ENCODE measurements at places on chromosomes 16 and 17. TPM values are rescaled to one million over a fixed set of nuclear protein-coding genes. Genes with fewer than 3 reads are reported as not detected.

PRSS21 gene
- not detected for total RNA-seq

ABCA6 gene
- total RNA-seq: under 0.01 TPM

HNF1B gene
- not detected for total RNA-seq

LAT gene
- total RNA-seq: not detected

CIBAR2 gene
- 0.18 TPM for total RNA-seq

SDR42E2 gene
- not detected for total RNA-seq

MPV17L gene
- total RNA-seq: not detected

RDM1 gene
- not detected for total RNA-seq

ARL17B gene
- 4.8 TPM for total RNA-seq

UBE2O gene
- 17.6 TPM for total RNA-seq

EVI2A gene
- total RNA-seq: 0.90 TPM

GRCh38 chr17:62626719-62627218 is 701 bp upstream of the MRC2 start:
- peak; percentile 90 for DNase-seq

DNA sequence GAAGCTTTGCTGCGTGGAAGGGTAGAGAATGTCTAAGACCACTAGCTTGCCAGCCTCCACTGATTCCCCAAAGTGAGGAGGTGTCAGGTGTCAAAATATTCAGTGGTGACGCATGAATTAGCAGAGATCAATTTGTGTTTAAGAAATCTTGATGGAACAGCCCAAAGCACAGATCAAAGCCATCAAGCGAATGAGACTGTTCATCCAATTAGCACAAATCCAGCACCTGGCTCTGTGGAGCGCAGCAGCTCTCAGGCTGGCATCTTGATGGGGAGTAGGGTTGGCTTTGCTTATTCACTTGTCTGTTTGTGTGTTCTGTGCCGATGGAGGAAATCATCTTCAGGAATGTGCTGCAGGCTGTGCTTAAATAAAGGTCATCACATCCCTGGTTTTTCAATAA is 456.8 kb upstream of the CCL2 start:
- DNase-seq: no peak

DNA sequence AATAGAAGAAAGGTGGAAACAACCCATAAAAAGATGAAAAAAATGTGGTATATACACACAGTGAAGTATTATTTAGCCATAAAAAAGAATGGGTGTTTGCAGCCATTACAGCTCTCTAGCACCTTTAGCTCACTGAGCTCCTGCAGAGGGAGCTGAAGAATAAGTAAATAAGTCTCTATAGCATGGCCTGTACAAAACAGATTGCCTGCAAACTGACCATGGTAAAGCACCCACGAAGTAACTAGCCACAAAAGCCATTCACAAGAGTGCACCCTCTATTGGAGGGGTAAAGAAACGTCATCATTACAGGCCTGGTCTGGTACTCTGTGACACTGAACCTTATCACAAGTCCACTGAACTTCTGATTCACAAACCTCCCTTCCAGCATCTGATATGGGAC is 76.3 kb downstream of the USP32 start:
- DNase-seq: no peak

GRCh38 chr17:82016875-82017459 is 5.7 kb downstream of the CENPX start:
- no peak for DNase-seq

- no peak for DNase-seq
Measured at GRCh38 chr17:59811209-59811608, 81.5 kb downstream of the TUBD1 start.

DNA sequence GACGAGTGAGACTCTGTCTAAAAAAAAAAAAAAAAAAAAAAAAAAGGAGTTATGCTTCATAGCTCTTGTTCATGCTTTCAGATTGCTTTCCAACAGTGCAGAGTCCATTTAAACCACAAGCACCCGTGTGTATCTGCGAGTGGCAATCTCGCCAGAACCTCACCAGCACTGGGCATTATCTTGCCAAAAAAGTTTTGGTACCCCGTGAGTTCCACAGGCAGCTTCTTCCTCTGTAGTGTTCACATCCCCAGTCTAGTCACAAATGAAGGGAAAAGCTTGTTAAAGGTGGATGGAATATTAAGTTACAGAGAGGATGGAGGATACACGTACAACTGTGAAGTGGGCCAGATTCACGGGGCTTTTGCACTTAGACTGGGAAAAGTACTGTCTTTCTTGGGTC is 33.5 kb downstream of the WSB1 start:
- no peak for DNase-seq

GRCh38 chr16:4613636-4614570 is 785 bp downstream of the UBALD1 start:
- DNase-seq: peak; percentile 48

GRCh38 chr16:46897471-46897870 is 13.3 kb downstream of the GPT2 start:
- DNase-seq: no peak

GRCh38 chr17:64497565-64498035 is 746 bp upstream of the POLG2 start:
- DNase-seq: no peak

DNA sequence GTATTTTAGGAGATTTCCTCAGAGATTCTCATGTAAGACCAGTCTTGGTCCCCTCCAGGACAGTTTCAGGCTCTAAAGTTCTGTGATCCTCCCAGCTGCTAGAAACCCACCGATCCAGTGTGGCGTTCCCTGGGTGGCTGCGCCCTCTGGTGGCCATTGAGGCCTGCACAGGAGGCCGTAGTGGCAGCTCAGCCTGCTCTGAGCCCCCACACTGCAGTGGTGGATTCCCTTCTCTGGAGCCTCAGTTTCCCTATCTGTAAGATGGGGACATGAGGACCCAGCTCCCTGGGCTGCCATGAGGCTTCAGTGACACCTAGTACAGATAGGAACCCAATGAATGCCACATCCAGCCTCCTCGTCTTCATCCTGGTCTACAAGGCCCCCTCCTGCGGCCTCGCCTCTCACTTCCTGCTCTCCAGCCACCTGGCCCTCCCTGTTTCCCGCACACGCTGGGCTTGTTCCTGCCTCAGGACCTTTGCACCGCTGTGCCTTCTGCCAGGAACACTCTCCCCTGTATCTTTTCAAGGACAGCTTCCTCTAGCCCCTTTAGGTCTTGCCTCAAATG is 16.5 kb downstream of the CCDC102A start:
- peak; percentile 52 for DNase-seq

- DNase-seq: peak; percentile 80
Measured at GRCh38 chr17:7354262-7354843, 603 bp upstream of the TMEM95 start.

DNA sequence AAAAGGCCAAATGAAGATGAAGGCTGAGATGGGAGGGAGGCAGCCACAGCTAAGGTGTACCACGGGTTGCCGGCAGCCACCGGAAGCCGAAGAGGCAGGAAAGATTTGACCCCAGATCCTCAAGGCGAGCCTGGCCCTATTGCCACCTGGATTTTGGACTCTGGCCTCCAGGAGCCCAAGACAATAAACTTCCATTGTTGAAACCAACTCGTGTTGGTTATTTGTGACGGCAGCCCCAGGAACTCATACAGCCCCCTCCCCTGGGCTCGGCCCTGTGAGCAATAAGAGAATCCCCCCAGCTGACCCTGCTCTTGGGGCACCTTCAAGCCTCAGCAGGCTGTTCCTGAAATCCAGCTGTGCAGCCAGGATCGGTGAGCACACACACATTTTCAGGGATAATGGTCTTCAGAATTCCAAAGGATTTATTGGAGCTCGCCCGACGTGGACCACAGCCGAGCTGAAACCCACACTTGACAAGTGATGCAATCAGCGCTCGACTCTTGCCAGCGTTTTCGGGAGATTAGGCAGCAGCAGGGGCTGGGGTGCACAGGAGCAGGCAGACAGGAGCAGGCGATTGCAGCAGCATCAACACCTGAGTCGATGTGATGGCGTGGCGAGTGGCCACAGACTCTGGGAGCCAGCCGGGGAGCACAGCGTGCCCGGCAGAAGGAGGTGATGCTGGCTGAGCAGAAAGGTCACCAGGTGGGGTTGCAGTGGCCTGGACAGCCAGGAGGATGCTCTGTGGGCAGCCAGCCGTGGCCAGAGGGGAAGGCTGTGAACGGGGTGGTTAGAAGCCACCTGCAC is 22.4 kb upstream of the CBX4 start:
- no peak for DNase-seq

- DNase-seq: no peak
Measured at GRCh38 chr16:14286368-14287230, 215.5 kb downstream of the MRTFB start.

DNA sequence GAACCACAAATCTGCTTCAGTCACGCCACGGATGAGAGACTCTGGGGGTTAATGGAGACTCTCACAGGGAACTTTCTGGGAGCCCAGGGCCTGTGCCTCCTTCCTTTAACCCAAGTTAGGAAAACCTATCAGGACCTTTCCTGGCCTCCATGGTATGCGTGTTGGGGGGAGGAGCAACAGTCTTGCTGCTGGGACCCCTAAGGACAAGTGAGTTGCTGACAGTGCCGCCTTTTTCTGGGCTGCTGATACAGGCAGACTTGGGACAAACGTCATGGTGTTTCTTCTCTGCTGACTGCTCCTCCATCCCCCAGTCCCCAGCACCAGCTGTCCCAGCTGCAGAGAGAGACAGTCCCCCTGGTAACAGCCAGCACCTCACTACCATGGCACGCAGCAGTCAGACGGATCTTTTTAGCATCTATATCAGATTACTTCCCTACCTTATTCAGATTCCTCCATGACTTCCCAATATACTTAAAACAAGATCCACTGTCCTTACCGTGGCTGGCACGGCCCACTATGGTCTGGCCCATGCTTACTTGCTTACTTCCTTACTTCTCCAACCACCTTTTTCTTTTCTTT is 6.5 kb downstream of the DPEP2NB start:
- DNase-seq: no peak

DNA sequence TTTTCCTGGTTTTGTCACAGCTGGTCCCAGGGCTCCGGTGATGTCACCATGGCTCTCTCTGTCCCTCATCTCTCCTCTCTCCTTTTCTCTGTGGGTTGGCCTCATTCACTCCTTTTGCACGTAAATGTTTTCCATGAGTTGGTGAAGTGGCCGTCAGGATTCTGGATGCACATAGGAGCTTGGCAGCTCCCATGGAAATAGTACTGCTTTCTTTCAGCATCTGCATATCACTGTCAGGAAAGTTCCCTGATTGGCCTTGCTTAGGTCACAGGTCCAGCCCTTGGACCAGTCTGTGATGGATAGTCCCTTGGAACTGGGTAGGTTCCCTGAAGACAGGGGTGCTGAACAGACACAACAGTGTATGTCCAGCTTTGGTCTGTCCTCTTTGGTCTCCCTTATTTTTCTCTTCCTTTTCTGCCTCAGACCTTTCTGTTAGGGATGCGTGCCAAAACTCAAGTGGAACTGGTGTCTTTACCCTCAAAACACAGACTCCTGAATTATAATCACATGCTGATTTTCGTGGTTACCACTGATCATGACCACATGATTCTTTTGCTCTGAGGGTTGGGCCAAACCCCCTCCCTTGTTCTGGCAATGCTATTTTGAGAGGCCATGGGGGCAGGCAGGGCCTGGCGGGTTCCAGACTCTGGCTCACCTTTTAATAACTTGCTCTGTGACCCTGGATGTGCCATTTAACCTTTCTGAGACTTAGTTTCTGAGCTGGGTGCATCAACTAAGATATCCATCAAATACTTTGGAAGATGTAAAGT is 99.0 kb downstream of the MSI2 start:
- DNase-seq: no peak
